ENCODE measurements at places on chromosomes 1 and 21.

DNA sequence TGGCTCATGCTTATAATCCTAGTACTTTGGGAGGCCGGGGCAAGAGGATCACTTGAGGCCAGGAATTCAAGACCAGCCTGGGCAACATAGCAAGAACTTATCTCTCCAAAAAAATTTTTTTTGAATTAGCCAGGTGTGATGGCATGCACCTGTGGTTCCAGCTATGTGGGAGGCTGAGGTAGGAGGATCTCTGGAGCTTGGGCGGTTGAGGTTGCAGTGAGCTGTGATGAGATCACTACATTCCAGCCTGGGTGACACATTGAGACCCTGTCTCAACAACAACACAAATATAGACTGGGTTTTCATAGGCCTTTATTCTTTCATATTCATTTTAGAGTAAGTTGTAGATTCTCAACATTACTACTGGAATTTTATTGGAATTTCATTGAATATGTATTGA is 12.8 kb downstream of the MED18 start:
- no peak for DNase-seq

GRCh38 chr1:171083222-171083621 is 7.5 kb upstream of the FMO3 start:
- no peak for DNase-seq

DNA sequence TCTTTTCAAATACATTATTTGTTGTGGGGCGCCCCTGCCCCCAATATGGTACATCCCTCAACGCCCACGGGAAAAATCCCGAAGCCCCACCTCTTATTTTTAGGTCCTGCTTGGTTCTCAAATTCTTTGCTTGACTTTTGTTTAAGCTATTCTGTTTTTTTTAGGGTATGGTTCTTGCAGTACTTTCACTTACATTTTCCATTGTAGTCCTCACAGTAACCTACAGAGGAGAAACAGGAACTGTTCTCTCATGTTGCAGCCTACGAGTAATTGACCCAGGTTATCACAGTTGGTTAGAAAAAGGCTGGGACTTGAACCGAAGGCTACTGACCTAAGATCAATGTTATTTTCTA is 697 bp upstream of the C21orf91 start:
- no peak for DNase-seq

DNA sequence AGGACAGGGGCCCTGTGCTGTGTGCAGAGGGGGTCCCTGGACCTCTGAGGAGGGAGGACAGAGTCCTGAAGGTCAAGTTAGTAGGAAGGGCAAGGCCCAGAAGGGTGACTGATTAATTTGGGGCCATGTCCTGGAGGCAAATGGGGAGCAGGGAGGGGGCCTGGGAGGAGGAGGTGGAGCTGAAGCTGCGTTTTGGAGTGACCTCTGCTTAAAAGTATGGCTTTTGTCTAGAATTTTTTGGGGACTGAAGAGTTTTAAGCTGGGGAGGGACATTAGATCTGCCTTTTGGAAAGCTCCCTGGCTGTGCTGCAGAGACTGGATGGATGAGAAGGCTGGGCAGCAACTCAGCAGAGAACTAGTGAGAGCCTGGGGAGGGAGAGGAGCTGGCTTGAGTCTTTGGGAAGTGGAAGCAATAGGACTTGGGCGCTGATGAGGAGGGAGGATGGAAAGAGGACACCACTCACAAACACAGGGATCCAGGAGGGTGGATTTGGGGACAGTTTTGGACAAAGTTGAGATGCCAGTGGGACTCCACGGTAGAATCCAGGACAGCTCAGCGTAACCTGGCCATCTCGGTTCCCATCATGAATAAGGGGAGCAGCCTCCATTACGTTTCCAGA is 52.9 kb downstream of the ACBD3 start:
- DNase-seq = no peak

GRCh38 chr1:163421701-163422100 is 99.9 kb downstream of the NUF2 start:
- DNase-seq = no peak

DNA sequence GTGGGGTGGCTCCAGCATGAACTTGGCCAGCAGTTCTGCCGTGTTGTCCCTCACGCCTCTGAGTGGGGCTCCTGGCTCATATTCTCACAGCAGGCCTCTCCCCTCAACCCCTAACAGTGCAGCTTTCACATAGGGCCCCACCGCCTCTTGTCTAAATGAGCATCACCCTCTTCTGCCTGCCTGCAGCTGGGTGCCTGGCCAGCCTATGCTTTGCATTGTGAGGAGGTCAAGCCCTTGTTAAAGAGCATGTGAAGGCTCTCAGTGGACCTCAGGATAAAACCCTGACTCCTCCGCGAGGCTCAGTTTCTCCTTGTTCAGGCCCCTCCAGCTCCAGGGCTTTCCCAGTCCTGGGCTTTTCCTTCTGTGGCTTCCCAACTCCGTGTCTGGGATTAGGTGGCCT is 34.8 kb downstream of the CRYAA start:
- DNase-seq = peak; percentile 17

DNA sequence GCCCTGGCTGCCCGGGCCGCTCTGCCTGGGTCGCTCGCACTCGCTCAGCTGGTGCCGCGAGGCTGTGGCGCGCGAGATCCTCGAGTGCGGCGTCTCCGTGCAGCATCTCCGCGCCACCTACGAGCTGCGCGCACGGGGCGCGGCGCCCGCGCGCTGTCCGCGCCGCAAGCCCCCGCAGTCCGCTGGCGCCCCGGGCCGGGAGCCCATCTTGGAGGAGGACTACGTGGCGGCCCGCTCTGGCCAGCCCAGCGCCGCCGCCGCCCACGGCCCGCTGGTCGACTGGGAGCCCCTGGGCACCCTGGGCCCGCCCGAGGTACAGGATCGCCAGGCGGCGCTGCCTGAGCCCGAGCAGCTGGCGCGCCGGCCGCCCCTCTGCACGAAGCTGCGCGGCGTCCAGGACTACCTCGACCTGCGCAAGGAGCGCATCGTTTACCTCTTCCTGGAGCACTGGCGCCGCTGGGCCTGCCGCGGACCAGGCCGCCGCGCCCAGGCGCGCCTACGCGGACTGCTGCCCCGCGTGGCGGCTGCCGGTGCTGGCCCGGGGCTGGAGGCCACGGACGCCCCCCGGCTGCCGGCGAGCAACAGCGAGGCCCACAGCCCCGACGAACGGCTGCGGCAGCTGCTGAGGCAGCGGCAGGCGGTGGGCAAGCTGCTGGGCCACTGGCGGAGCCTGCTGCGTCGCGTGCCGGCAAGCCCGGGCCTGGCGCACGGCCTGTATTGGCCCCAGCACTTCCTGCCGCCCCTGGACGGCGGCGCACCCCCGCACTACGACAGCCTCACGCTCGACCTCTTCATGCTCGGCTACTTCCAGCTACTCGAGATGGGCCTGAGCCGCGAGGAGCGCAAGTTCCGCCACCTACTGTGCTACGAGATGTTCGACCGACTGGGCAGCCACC is 10.9 kb downstream of the TNFRSF25 start:
- no peak for DNase-seq

Measured in pancreas (tissue), 10 donors.